HuH-7 (cell line): ENCODE measurements at places on chromosomes 2 and 18.

- DNase-seq = no peak
These were observed 120.7 kb upstream of the CTAGE1 start for GRCh38 chr18:22538426-22538825.

GRCh38 chr18:22556222-22557167 is 138.8 kb upstream of the CTAGE1 start:
- no peak for DNase-seq

- DNase-seq = no peak
These were observed 15.2 kb downstream of the RNU4ATAC start for GRCh38 chr2:121545913-121546312.

DNA sequence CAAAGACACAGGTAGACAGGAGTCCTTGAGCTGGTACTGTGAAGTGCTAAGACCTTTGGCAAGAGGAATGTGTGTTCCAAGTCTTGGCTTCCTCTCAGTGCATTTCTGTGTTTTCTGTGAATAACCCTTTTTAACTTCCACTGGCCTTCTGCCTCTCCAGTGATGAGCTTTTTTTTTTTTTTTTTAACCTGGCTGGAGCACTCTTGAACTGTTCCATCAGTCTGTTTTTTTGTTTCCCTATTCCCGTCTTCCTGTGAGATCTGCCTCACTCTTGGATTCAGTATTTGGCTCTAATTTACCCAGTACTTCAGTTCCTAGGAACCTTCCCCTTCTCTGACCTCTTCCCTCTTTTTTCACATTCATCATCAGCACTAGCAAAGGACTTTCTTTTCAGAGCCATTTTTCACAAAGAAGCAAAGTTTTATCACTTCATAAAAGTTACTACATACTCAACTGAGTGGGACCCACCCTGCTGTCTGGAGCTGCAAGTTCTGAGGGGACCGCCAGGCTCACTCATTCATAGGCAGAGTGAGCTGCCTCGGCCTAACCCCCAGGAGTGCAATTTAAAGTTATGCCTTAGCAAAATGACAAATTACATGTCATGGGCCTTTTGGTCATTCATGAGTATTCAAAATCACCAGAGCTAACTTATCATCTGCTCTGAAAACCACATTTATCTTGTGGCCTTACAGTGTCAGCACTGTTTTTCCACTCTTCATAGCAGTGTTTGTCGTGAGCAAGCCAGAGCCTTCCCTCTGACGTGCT is 126.9 kb upstream of the DAPL1 start:
- DNase-seq = no peak

GRCh38 chr2:168678153-168678853 is 124.1 kb upstream of the NOSTRIN start:
- no peak for DNase-seq

- no peak for DNase-seq
These were observed 125.5 kb downstream of the EN1 start for GRCh38 chr2:118721817-118722551.

DNA sequence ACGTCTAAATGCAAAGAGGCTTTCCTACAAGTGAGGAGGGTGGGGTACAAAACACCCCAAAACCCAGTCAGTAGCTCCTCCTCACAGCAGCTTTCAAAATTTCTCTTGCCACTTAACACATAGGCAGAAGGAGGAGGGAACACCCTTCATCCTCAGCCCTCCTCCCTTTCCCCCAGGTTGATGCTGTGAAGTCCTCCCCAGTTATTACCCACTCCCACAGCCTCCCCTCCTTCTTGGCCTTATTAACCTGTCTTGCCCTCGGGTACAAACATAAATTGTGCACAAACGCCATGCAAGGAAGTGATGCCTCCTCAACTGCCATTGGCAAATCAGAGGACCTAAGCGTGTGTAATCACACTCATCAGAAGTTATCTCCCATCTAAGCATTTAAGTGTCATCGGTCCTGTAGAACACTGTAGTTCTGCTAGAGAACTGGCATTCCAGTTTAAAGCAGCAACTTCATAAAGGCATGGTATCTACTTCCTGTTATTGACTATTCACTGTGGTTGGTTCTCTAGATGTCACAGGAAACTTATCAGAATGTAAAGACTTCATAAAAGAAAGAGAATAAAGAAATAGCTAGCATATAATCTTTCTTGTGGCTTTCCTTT is at the start of gene DSC1:
DSC1 (minus strand) TSS at position 32 of the 611 bp plus-strand sequence. CDS start 262 bp downstream, outside the sequence.
- no peak for DNase-seq

DNA sequence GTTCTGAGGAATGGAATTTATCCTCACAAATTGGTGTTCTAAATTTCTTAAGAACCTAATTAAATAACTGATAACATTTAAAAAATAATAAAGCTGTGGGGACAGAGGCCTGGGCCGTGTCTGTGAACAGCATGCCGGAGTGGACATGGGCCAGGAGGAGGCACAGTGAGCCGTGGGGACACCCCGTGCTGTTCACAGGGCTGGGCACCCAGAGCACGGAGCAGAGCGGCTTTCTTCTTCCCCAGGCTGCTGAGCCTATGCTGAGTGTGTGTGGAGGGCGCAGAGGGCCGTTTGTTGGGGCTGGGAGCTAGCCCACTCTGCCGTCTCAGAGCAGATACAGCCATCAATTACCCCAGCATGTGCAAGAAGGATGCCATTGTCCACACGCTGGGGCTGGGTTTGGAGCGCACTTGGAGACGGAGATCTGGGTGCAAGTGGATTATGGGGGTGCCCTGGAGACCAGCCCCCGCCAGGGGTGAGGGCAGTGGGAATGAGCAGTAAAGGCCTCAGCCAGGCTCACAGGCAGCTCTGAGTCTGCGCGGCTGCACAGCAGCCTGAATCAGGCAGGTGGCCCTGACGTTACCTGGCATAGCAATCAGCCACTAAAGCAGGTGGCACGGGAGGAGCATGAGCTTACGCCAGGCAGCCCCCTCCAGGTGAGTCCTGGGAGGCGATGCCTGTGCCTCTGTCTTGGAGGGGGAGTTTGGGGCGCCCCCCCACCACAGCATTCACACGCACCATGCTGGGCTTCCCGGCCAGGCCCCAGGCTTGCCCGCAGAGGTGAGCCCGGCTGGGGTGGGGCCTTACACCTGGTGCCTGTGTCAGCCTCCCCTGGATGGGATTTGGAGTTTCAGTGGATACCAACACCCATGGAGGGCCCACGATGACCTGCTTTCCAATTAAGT is 52.1 kb upstream of the SLC66A3 start:
- DNase-seq = no peak

GRCh38 chr2:56217106-56217505 is 33.3 kb downstream of the CCDC85A start:
- DNase-seq = no peak

DNA sequence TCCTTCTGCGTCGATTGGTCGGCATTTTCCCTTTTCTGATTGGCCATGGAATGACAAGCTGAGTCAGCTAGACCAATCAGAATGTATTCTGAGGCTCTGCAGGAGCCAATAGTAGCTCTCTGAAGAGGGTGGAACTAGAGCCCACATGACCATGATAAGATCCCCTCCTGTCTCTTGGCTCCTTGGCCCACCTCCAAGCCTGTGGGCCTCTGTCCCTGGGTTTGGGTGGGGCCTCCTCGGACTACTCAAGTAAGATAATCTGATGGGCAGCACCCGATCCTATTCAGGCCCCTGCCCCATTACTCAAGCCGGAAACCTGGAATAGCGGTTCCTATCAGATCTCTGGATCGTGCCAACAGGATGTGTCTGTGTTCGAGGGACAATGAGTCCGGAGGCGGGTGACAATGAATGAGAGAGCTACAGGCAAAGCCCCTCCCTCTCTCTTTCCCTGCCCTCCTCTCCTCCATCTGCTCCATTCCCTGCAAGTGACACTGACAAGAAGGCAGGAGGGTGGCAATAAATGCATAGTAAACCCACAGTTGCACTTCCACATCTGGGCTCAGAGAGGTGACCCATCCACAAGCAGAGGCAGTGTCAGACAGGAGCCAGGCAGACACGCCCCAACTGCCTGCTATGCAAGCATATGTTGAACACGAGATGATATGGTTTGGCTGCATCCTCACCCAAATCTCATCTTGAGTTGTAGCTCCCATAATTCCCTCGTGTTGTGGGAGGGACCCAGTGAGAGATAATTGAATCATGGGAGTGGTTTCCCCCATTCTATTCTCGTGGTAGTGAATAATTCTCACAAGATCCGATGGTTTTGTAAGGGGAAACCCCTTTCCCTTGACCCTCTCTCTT is 114.7 kb downstream of the TNS1 start:
- DNase-seq = no peak

- no peak for DNase-seq
These were observed 39.7 kb upstream of the LYPD6 start for GRCh38 chr2:149290662-149291061.

GRCh38 chr2:112869258-112869842 is 32.8 kb upstream of the IL1B start:
- DNase-seq = no peak

DNA sequence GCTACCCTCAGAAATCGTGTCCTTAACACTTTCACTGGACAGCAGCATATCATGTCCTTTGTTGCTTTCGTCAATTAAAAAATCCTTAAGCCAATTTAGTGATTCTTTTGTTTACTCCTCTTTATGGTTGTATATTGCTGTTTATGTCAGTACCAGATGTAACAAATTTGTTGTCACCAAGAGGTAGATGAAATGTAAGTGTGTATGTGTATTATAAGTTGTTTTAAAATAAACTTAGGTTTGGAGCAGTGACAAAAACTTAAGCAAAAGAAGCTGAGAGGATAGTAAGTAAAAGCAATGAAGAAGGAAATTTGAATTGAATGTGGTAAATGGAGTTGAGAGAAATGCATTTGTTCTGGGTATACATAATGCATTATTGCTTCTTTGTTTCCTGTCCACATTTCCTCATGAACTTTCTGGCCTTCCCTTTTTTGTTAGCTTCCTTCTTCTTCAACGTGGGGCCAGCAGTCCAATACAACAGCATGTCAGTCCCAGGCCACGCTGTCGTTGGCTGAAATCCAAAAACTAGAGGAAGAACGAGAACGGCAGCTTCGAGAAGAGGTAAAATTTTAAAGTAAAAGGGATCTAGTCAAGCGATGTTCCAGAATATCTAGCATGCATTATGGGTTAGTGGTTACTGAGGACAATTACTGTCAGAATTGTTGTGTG is 30.5 kb upstream of the SNORC start:
- no peak for DNase-seq

GRCh38 chr18:13007248-13007560 is 16.0 kb downstream of the CEP192 start:
- no peak for DNase-seq

DNA sequence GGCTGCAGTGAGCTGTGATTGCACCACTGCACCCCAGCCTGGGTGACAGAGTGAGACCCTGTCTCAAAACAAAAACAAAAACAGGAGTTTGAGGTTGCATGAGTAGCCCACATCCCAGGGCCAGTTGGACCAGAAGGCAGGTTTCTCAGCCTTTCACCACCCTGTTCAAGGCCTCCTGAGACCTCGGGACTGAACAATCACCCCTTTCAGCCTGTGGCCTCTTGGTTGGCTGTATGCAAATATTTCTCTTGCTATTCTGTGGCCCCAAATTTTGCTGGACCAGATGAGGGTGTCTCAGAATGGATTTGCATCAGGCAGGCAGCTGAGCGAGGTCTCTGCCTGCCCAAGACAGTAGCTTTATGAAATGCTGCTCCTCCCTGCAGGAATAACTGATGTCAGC is 56.9 kb downstream of the DPYSL5 start:
- no peak for DNase-seq

- no peak for DNase-seq
These were observed 239.3 kb downstream of the ZNF385B start for GRCh38 chr2:179622112-179622511.

DNA sequence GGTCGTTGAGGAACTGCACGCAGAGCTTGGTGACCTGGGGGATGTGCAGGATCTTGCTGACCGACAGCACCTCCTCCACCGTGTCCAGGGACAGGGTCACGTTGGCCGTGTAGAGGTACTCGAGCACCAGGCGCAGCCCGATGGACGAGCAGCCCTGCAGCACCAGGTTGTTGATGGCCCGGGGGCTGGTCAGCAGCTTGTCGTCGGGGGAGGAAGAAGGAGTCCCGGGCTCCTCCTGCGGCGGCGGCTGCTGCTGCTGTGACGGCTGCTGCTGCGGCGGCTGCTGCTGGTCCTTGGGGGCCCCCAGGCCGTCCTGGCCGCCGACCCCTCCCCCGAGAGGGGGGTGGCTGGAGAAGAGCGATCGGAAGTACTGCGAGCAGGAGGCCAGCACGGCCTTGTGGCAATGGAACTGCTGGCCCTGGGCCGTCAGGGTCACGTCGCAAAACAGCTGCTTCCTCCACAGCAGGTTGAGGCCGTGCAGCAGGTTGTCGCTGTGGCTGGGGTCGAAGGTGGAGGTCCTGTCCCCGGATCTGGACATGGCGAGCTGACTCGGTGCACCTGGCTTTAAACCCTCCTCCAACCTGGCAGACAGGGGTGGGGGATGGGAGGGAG is 2.7 kb downstream of the KLHL14 start:
- no peak for DNase-seq

- peak; percentile 52 for DNase-seq
These were observed 5.0 kb downstream of the NT5DC4 start for GRCh38 chr2:112725545-112726457.

- no peak for DNase-seq
These were observed 2.4 kb downstream of the NFE2L2 start for GRCh38 chr2:177262092-177262491.

GRCh38 chr2:218853766-218854165 is 5.8 kb upstream of the WNT6 start:
- DNase-seq = no peak

- no peak for DNase-seq
These were observed 74.0 kb upstream of the TEX51 start for GRCh38 chr2:126824663-126825062.

DNA sequence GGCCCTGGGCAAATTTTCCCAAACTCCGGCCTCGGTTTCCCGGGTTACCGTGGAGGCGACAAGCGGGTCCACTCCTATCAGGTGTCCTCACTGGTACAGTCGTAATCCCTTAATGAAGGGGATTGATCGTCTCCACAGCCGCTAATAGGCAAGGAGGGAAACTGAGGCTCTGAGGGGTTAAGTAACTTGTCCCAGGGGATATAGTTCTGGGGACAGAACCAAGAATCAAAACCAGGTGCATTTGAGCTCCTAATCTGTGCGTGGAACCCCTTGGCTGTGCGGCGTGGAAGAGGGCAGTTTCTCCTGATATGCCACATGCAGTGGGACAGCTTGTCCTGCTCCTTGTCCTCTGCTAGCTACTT is 157.2 kb downstream of the CYRIA start:
- DNase-seq = no peak

DNA sequence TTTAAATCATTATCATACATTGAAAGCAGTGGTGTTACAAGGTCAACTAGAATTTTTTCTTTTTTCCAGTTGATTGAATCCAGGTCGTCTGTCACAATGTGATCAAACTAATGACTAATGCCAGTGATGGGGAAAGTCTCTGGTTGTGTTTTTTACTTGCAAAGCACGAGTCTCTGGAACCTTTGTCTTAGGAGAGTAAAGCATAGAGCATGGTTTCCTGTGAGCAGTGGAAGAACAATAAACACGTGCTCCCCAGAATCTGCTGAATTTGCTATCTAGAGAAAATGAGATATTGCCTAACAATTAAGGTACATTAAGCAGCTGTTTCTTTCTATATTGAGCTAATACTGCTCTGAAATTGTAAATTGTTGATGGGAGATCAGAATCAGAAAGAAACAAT is 1332.4 kb upstream of the TMEFF2 start:
- no peak for DNase-seq
